ENCODE measurements at places on chromosomes 4 and X.

DNA sequence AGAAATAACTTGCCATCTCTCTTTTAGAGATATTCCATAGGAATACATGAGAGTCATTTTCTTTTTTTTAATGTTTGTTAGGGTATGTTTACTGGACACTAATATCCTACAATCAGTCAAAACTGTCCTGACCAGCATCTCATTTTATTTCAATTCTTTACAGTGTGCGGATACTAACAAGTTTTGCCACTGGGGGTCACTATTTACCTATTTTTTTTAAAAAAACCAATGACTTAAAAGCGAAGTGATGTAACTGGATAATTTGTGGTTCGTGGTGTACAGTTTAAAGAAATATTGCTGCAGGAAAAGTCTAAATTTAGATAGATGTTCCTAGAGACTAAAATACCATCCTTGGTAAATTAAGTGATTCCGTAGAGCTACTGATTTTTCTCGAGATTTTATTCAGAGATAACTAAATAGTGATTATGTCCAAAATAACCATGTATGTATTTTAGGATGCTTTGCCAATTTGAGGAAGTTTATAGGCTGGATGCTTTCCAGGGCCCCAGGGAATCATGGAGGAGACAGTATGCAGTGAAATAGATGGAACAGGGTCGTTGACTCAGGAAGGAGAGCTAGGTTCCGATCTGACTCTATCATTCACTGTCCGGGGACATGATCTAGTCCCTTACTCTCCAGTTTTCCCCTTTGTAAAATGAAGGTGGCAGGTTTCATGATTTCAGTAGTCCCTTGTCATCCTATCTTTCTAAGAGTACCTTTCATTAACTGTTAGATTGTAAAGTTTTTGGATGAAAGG, 34.0 kb upstream of the GNPDA2 start:
- peak; percentile 51 for DNase-seq

GRCh38 chr4:138177278-138177968, 64.7 kb downstream of the SLC7A11 start:
- DNase-seq = no peak

GRCh38 chr4:592825-593520, 16.9 kb upstream of the TMEM271 start:
- no peak for DNase-seq

GRCh38 chr4:106017975-106018374, 122.7 kb downstream of the NPNT start:
- no peak for DNase-seq

GRCh38 chrX:7641141-7641540, 201.8 kb upstream of the VCX start:
- no peak for DNase-seq

- DNase-seq = no peak
These were observed 478 bp upstream of the PLXNA3 start for GRCh38 chrX:154457491-154458115.

- DNase-seq = no peak
These were observed 88.1 kb downstream of the MGST2 start for GRCh38 chr4:139753686-139754085.

- DNase-seq = no peak
These were observed 88.0 kb upstream of the SLITRK2 start for GRCh38 chrX:145729635-145730034.

GRCh38 chrX:13721371-13721770, 13.0 kb downstream of the TRAPPC2 start:
- DNase-seq = peak; percentile 17

DNA sequence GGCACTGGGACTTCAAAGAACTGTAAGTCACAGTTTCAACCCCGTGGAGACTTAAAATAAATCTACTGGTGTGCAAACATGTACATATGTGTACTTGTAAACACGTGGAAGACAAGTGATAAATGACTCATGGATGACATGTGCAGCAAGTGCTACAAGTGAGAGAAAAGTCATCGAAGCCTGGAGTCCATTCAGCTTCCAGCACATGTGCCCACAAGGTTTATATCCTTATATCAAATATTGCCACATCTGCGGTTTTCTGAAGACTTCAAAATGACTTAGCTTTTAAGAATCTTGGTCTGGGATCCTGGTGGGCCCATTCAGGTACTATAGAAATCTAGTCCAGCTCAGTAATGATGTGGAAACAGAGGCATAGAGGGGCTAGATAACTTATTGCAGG, 33.0 kb upstream of the TTC29 start:
- no peak for DNase-seq

GRCh38 chrX:28022371-28022770, 41.1 kb upstream of the DCAF8L1 start:
- no peak for DNase-seq

DNA sequence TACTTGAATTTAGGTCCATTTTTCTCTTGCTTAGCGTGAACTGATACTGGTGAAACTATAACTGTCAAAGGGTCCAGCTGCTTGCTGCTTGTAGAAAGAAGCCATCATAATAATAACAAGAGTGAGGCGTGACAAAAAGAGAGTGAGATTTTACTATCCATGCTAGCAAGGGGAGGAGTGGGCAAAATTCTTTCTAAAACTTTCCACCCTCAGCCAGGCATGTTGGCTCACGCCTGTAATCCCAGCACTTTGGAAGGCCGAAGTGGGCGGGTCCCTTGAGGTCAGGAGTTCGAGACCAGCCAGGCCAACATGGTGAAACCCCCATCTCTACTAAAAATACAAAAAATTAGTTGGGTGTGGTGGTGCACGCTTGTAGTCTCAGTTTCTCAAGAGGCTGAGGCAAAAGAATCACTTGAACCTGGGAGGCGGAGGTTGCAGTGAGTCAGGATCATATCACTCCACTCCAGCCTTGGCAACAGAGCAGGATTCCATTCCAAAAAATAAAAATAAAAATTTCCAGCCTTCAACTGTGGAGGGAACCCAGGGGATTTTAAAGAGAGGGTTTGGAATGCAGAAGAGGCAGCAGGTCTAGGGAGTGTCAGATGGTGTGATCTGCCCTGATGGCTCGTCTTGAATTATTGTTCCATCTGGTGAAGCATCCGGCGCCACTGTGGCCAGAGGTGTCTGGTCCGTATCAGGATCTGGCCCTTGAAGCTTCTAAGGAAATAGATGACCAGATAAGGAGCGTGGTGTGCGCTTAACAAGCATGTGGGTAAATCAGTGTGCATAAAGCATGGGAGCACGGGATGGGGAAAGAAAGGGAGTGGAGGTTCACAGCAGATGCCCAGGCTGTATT, 51.8 kb downstream of the LRP2BP start:
- DNase-seq = no peak
